ENCODE measurements at places on chromosomes 1 and 21. TPM values are rescaled to one million over a fixed set of nuclear protein-coding genes. Genes with fewer than 3 reads are reported as not detected.

DNA sequence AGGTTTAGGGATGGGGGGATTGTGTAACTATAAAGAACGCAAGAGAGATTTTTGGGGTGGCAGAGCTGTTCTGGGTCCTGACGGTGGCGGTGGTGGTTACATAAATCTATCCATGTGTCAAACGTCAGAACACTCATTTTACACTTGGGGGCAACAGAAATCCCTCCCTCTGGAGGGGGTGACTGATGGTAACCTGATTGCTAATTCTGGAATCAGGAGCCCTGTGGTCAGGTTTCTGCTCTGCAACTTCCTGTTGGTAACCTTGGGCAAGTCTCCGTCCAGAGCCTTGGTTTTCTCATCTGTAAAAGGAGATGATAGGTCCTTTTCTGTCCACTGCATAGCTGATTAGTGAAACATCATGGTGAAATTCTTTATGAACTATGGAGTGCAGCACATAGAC is 40.9 kb downstream of the ALPL start:
- DNase-seq, result no peak

Gene CRYZ
- polyA plus RNA-seq, result 169 TPM

DNA sequence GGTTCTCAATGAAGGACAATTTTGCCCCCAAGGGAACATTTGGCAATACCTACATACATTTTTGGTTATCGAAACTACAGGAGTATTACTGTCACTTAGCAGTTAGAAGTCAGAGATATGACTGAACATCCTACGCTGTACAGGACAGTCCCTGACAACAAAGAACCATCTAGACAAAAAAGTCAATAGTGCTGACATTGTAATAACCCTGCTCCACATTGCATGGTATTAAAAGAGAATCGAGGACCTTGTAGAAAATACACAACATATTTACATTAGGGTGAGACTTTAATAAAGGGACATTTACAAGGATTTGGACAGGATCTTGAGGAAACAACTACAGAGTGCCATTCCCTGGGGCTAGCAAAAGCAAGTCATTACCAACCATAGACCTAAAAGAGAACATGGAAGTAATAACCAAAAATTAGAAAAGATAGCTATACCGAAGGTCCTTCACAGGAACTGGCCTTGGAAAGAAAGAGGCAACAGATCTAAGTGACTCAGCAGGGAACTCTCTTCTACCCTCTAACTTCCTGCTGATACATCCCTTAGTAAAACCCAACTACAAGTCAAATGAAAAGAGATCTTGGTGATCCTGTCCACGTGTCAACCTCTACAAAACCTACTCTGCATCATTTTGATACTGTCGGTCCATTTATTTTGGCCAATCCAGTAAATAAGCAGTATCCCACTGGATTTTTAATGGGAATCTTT is 40.2 kb downstream of the ANGPTL3 start:
- DNase-seq, result no peak

Gene FAM72D
- polyA plus RNA-seq, result 4.3 TPM

DNA sequence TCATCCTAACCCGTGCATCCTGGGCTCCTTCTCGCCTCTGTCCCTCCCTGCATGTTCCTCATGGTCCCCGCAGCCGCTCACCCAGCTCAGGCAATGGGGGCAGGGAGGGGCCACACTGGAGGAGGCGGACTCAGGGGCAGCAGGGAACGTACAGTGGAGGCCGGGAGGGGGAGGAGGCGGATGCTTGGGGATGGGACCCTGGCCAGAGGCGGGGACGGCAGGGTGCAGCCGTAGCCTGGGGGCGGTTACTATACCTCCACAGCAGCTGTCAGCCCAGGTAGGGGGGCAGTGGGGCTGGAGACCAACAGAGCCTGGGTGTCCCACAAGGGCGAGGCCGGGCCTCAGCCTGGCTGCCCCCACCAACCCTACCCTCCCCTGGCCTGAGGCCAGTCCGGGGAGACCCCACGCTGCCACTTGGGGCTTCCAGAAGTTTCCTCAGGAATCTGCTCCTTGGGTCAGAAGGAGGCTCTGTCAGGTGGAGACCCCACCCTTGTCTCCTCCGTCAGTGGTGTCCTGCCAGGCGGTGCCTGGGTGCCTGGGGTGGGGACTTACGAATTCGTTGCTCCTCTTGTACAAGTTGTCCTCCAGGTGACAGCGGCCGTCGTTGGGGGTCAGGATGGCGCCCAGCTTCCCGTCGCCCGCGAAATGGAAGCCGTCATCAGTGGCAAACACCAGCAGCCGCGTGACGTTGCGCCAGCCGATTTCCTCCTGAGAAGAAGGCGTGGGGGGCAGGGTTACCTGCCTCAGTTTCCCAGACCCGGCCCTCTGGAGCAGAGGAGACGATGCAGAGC is 20.7 kb downstream of the ITGB2 start:
- no peak for DNase-seq

- no peak for DNase-seq
These were observed 368.3 kb downstream of the PCP4 start for GRCh38 chr21:40235528-40235927.

GRCh38 chr21:14763695-14764064 is 217.6 kb upstream of the SAMSN1 start:
- no peak for DNase-seq

- no peak for DNase-seq
These were observed 2.5 kb upstream of the OTUD3 start for GRCh38 chr1:19879661-19880060.

DNA sequence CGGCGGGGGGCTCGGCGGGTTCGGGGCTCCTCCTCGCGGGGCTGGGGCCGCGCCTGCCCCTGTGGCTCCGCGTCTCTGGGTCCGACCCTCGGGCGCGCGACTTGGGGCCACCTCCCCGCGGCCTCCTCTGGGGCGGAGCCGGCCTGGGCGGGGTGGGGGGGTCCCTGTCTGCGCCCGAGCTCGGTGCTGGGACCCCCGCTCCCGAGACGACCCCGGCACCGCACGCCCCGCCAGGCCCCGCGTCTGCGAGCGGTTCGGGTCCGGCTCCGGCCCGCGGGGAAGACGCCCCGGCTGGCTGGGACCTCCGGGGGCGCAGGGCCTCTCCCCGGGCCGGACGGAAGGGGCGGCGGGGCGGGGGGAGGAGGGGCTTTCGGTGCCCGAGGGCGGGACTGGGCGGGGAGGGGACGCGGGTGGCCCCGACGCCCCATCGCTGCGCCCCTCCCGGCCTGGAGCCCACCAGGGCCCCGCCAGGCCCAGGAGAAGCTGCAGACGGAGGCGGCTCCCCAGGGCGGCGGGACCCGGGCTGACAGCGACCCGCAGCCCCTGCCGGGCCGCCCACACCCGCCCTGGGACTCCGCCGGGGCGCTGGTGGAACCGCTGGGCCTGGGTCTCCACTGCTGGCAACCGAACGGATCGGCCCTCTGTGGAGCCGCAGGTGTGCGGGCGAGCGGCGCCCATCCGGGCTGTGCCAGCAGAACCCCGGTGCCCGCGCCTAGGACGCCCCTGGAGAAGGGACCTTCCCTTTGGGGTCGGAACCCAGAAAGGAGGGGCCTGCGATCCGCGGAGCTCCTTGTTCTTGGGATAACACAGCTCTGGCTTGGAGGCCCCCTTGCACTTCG is 610 bp downstream of the COL6A2 start:
- DNase-seq, result no peak

DNA sequence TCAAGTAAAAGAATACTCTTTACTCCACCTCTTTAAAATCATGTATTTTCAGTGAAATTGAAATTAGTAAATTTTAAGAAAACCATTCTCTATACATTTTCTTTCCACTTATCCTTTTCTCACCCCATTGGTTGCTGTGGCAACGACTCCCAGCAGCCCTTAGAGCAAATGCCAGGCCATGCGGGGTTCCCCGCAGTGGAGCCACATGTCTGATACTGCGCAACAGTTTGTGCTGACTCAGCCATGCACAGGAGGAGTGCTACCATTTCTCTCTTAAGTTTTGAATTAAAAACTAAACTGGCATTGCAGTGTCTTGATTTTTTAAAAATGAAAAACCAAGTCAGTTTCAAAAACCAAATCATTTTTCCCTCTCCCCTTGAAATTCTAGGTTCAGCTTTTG is 214.1 kb upstream of the L1TD1 start:
- DNase-seq, result no peak

Gene ASPM
- polyA plus RNA-seq, result 22.0 TPM

- DNase-seq, result no peak
These were observed 37.1 kb downstream of the PRRX1 start for GRCh38 chr1:170700842-170701615.

DNA sequence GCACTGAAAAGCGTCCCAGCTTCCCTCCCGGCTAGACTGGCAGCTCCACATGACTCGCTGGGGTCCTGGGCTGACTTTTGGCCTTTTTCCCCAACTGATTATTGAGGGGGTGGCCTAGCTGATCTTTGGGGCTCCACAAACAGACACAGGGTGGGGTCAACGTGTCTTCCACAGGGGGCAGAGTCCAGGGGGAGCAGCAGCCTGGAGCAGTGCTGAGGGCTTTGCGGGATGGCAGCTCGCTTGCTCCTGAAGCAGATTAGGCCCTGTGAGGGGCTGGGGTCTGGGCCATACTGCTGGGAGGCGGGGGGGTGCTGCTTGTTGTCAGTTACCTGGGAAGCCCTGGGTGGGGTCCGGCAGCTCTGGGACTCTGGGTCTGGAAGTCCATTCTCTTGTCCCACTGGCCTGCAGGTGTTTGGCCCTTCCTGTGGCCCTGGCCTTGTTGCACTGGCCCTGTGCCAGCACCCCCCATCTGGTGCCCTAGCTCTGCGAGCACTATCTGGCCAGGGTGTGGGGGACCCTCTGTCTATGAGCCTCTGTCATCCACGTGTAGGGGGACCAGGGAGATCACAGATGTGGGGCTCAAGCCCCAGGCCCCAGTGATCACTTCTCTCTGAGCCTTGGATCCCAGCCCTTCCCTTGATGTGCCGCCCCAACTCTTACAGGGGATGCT is 12.3 kb upstream of the HES5 start:
- DNase-seq, result no peak

Gene NR1I3
- polyA plus RNA-seq, result 2.9 TPM

DNA sequence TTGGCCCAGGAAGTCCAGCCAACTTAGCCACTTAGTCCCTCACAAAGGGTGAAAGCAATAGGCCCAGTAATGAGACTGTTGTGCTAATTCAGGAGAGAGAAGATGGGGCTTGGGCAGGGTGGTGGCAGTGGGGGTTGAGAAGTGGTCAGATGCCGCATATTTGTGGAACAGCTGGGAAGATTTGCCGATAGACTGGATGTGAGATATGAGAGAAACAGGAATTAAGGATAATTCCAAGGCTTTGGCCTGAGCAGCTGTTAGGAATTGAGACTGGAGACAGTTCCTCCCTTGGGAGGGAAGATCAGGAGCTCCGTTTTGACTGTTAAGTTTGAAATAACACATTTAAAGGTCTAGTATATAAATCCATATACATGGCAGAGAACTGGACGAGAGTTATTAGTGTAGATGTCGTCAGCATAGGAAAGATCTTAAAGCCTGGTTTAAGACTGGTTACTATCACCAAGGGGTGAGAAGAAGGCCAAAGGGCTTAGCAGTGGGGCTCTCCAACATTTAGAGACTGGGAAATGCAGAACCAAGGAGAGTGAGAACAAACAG is 323.7 kb upstream of the FAM78B start:
- no peak for DNase-seq

DNA sequence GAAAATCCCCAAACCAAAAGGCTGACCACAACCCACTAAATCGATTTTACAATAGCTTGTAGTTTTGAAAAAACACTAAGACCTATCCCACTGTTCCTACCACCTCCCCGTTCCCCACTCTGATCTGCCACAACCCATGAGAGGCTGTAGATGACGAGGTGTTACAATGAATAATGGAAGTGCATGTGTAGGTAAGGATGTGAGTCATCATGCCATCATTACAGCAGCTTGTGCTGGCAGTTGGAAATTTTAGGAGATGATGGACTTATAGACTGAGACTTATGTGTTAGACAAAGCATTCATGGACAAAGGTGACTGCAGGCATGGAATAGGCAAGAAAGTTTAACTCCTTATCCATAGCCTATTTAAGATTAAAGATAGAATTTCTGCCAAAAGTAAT is 184.7 kb upstream of the CACYBP start:
- no peak for DNase-seq

DNA sequence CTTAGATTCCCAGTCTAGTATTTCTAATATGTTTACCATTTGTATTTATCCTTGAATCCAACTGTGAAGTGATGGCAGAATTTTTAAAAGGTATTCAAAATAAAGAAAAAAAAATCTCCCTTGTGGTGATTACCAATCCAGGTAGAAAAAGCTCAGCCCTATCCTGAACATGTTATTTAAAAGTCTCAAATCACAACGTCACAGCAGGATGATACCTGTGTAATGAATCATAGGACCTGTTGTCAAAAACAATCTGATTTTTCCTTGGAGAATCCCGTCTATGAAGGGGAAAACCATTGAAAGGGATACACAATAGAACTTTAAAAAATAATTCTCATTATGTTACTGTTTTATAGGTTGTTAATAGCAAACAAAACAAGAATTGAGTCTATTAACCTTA is 76.9 kb upstream of the LBR start:
- DNase-seq, result no peak

Gene IGSF3
- polyA plus RNA-seq, result 18.6 TPM

Gene KLF17
- polyA plus RNA-seq, result 0.93 TPM

GRCh38 chr1:168089326-168089978 is 47.3 kb downstream of the GPR161 start:
- DNase-seq, result no peak

- DNase-seq, result no peak
These were observed 50.1 kb downstream of the COQ8A start for GRCh38 chr1:226990133-226990716.

DNA sequence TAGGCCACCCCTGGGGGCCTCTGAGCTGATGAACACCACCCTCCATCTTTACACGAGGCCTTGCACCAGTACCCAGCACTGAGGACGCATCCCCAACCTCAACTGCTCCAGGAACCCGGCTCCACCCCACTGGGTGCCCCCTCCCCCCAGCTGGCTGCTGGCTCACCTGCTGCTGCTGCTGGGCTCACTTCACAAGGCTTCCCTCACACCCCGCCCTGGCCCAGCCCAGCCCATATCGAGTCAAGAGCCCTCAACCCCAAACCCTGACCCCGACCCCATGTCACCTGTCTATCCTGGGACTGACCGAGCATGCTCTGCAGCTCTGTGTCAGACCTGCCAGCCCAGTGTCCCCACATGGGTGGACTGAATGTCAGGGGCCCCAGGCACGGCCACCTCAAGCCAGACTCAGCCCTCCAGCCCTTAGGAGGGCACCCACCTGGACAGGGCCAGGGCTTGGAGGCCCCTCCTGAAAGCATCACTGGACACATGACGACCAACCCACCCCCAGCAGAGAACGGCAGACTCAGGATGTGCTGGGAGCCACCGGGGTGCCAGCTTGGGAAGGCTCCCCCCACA is 21.4 kb downstream of the WNT9A start:
- DNase-seq, result no peak

- DNase-seq, result peak; percentile 77
These were observed at the start of gene ACOT7 for GRCh38 chr1:6393400-6394187. Gene ACOT7 (minus strand): TSS chr1:6393767. CDS start chr1:6393399, 368 bp downstream.

- no peak for DNase-seq
These were observed 60.2 kb downstream of the MORN1 start for GRCh38 chr1:2331200-2331544.
